ENCODE measurements at places on chromosomes 4 and X.

GRCh38 chr4:22522206-22522605 lies 6.3 kb upstream of the ADGRA3 start:
- DNase-seq = no peak

- no peak for DNase-seq
These were observed 51.5 kb downstream of the IL1RAPL1 start for GRCh38 chrX:28638775-28639174.

GRCh38 chr4:48722509-48723446 lies 57.3 kb downstream of the FRYL start:
- DNase-seq = no peak

DNA sequence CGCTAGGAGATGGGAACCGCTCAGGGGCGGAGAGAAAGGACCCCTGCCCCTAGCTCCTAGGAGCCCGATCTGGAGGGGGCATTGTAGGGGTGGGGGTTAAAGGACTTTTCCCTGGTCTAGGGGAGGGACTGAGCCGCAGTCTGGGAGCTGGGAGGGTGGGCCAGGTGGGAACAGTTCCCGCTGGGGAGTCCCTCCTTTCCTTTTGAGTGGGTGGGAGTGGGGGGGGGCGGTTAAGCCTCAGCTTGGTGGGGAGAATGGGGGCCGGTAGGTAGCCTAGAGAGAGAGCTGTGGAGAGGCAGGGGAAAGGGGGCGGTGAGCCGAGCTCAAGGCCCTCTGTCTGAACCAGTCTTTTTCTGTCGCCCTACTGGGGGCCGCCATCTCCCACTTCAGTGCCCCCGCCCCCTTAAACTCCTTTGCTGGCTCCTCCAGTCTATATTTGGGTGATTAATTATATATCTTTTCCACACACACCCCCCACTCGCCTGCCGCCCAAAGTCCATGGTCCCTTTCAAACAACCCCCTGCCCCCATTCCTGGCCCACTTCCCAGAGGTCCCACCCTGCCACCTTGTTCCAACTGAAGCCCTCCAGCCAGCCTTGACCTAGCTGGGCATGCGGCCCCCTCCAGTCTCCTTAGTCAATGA lies 822 bp downstream of the ZNF275 start:
- no peak for DNase-seq

DNA sequence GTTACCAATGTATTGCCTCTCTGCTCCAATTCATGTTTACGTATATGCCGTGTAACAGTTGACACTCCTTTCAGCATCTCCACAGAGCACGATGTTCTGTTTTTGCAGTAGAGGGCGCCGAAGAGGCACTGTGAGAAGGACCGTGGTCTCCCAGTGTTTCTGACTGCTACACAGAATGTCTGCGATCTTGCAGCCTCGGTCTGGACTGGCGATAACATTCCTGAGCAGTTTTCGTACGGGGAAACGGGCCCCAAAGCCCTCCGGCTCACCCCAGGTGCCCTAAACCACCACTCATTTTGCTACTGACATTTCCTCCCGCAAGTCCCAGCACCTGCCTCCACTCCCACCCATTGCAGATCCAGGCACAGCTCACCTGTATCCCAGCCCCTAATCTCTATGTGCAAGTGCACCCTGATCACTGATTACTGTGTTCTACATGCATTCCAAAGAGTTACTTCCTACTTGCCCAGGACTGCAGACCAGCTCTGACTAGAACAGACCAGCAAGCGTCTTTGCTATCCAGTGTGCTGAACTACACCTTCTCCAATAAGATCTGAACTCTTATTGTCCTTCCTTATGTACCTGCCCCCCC lies 12.4 kb upstream of the NFXL1 start:
- peak; percentile 43 for DNase-seq

GRCh38 chr4:54065282-54066087 lies 1.1 kb upstream of the CHIC2 start:
- no peak for DNase-seq

GRCh38 chr4:88109123-88109881 lies 49.1 kb downstream of the ABCG2 start:
- DNase-seq = no peak

DNA sequence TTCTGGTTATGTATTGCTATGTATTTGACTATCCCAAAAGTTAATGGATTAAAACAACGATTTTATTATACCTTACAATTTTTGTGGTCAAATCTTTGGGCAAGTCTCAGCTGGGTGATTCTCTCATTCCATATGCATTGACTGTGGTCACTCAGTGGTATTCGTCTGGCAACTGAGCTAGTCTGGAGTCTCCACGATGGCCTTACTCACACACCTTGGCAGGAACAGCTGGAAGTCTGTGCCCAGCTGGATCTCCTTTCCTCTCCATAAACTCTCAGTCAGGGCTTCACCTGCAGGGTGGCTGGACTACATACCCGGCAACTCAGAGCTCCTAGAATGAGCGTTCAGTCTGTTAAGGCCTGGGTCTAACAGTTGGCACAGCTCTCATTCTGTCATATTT lies 141.1 kb upstream of the WDFY3 start:
- DNase-seq = no peak

DNA sequence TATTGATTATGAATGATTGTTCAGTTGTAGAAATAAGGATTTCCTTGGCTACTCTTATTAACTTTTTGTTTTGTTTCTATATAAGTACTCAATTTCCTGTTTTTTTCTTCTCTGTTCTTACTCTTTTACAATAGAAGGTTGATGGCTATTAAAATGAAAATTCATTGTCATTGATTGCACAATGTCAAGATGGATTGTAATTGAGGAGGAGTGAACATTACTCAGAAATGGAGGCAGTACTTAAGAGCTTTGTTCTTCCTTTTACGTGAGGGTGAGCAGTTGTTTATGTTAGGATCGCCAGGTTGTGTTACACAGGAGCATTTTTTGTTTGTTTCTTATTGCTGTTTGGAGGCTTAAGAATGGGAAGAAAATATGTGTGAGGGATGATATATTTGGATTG lies 2062.4 kb downstream of the ARAP2 start:
- DNase-seq = no peak

- no peak for DNase-seq
These were observed 127.2 kb downstream of the CCSER1 start for GRCh38 chr4:90254357-90254756.

DNA sequence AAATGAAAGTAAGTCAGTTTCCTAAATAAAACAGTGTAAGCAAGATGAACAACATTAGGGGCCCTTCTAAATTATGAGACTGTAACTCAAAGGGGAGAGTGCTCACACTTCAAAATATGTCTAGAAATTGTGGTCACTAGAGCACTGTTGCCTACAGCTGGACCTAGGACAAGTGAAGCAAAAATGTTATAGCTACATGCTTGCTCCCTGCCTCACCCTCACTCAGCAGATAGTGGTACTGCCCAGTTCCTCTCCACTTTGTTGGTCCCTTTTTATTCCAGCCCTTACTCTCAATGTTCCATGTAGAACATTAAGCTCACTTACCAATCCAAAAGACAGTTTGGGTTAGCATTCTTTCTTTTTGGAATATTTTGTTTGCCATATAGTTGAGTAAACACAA lies 147.3 kb downstream of the GRIA3 start:
- DNase-seq = no peak

DNA sequence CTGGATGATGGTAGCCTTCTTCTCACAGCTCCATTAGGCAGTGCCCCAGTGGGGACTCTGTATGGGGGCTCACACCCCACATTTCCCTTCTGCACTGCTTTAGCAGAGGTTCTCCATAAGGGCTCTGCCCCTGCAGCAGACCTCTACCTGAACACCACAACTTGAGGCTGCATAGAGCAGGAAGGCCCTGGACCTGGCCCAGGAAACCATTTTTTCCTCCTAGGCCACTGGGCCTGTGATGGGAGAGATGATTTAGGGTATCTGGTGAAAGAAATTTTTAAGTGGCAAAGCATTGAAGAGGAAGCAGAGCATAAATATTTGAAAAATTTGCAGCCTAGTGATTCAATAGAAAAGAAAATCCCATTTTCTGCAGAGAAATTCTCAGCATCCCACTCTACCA lies 17.3 kb downstream of the F8A3 start:
- no peak for DNase-seq

DNA sequence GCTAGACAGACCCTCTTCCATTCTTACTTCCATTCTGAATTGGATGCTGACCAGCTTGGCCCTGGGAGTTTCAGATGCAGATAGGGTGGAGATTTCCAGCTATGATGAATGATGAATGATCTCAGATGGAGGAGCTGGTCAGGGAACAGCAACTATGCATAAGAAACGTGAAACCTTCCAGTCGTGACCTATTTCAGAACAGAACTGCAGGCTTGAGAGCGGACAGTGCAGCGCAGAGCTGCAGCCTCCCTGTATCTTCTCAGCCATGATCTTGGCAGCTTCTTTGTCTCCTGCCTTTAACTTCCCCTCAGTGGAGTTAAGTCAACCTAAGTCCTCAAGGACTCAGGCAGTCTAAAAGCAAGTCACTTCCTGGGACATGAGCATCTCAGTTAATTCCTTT lies 43.3 kb upstream of the HAND2 start:
- no peak for DNase-seq

DNA sequence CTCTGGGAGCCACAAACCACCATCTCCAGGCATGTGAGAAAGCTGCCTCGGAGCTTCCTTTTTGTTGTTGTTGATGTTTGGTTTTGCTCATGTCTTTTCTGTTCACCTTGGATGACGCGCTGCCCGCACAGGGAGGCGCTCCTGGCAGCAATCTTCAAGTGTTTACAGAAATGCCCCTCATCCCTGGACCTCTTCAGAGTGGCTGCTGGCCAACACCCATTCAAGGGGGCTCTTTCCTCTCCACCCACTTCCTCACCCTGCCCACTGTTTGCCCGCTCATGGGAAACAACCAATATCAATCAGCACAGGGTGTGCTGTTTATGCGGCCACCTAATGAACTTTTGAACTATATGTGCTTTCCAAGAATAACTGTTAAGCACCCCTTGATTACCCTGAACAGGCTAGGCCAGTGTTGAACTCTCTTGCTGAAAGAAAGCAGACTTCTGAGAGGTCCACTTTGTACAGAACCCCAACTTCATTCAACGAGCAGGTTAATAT lies 355.1 kb upstream of the CLNK start:
- no peak for DNase-seq

DNA sequence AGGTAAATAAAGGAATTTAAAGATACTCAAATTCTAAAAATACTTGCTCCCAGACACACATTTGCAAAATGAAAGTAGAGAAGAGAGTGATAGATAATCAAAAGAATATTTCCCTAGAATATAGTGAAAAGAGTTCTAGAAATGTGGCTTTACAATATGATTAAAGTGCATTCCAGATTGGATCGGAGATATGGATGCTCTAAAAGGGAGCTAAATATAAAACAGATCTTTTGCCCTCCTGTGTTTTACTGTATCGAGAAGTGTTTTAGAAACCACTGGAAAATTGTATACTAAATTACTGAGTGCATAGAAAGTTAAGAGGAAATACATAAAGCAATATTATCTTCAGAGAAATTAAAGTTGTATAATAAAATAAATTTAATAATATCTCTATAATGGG lies 1392.0 kb downstream of the TECRL start:
- no peak for DNase-seq

DNA sequence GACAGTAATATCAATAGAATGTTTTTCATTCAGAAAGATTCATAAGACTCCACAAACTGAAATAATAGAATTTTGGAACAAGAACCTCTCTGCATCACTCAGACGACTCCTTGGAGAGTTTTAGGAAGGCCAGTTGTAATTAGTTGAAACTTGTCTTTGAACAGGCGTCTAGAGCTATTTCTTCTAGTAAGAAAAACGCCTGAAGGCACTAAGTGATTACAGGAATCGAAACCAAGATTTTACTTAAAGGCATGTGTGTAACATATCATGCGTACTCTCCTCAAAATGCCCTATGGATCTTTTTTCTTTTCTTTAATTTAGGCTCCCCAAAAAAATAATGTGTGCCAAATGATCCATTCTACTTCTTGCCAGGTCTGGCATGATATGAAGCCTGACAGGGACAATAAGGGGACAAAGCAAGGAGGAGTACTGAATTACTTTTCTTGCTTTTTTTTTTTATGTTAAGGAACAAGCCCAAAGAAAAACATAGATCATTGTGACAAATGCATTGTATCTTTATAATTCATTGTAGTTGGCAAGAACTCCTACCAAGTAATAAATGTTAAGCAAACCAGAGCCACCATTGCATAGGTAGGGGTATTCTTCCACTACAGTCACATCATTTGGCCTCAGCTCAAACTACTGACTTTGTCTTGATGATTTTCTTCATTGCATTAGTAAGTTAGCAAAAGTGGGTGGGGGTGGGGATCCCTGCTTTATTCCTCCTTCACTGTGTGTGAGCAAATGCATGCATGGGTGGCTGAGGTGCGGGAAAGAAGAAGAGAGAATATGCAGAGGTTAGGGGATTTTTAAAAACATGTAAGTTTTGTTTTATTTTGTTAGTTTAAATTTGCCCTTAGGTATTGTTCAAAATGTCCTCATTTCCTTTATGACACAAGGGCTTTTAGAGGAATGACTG lies 79.9 kb upstream of the ATOH1 start:
- no peak for DNase-seq

DNA sequence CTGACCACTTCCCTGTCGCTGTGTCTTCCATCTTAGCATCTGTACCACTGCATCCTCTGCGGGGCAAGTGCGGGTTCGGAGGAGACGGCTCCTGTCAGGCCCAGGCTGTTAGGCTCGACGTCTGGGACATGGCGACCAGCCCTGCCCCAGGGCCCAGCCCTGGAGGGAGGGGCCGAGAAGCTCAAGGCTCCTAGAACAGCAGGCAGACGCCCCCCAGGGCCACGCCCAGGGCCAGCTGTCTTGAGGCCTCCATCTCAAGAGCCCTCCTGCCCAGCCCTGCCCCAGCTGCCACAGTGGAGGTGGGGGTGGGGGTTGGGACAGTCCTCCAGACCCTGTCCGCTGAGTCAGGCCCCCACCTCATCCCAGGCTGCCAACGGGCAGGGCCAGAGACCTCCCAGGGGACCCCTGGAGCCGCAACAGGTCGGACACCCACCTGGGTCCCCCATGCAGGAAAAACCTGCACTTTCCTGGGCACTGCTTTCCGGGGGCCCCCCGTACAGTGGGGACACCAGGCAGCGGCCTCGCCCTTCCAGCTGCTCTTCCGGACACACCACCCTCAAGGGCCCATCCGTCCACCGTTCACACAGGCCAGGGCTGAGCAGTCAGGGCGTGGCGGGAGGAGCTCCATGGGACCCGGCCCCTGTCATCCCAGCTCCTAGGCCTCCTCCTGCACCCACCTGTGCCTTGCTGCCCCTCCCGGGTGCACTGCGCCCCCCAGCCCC lies 83.1 kb downstream of the FAM53A start:
- DNase-seq = no peak

- no peak for DNase-seq
These were observed 49.5 kb downstream of the SHISA3 start for GRCh38 chr4:42446823-42447222.

GRCh38 chrX:119692191-119693039 lies 553 bp downstream of the SEPTIN6 start:
- DNase-seq = peak; percentile 67

- DNase-seq = no peak
These were observed 421.7 kb upstream of the INTU start for GRCh38 chr4:127210893-127211649.

GRCh38 chr4:40409835-40410234 lies 74.7 kb downstream of the CHRNA9 start:
- no peak for DNase-seq

GRCh38 chr4:81682492-81682891 lies 210.8 kb upstream of the RASGEF1B start:
- DNase-seq = no peak

GRCh38 chrX:47960406-47960805 lies 43.4 kb downstream of the ZNF182 start:
- peak; percentile 37 for DNase-seq
